ENCODE measurements at places on chromosomes 7 and 10.
A peak's percentile ranks its signal among the peaks of the same experiment; 100 is the strongest.

- peak; percentile 23 for DNase-seq
Observed at GRCh38 chr10:1074052-1074747, 18.0 kb downstream of the WDR37 start.

- DNase-seq: no peak
Observed at GRCh38 chr10:24382979-24383663, 174.2 kb downstream of the KIAA1217 start.

DNA sequence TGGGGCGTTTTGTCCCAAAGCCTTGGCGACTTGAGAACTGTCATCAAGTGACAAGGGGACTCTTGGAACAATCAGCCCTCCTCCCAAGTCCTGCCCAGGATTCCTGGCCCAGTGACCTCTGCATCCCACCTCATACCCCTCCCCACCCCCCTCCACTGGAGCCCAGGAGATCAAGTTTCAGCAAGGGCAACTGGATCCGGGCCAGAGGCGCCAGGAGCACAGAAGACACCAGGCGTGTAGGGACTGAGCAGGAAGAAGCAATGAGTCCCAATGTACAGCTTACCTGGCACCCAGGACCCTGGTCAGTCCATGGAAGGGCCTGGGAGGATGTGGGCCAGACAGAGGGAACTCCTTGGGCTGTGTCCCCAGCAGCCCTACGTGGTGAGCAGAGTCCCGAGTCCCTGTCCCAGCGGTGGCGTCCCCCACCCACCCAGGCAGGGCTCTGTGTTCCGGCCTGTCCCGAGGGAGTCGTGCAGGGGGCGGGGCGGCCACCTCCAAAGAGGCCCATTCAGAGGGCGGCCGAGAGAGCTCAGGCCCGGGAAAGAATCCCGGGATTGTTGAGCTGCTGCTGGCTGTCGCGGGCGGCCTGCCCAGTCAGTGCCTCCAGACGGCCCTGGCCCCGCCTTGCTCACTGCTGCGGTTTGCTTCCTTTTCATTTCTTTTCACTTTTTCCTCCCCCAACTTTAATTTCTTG, 254.1 kb downstream of the TNS3 start:
- DNase-seq: peak; percentile 26

DNA sequence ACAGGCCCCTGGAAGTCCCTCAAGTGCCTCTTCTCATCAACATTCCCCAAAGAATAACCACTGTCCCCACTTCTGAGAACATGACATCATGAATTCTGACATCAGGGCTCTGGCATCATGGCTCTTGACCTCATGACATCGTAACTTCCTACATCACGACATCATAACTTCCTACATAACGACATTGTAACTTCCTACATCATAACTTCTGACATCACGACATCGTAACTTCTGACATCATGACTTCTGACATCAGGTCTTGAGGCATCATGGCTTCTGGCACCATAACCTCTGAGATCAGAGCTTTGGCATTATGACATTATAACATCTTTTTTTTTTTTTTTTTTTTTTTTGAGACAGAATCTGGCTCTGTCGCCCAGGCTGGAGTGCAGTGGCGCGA, 66.7 kb upstream of the FAM20C start:
- DNase-seq: no peak

GRCh38 chr10:129811208-129811607, 152.9 kb downstream of the EBF3 start:
- DNase-seq: no peak

GRCh38 chr7:99428972-99429566, 9.5 kb downstream of the PTCD1 start:
- DNase-seq: no peak

DNA sequence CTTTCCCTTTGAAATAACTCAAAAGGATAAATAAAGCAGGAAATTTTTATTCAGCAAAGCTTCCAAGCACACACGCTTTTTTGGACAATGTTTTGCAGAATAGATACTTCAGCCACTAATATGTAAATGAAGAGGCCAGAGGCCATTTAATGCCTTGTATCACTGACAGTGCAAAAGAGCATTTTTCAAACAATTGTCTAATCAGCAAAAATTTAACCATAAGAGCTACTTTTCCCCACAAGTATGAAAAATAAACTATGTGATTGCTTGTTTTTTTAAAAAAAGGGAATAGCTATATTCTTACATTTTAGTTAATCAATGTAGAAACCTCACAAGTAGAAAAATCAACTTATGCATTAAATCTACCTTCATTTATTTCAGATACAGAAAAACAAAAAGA, 99.7 kb downstream of the COL28A1 start:
- no peak for DNase-seq

- DNase-seq: no peak
Observed at GRCh38 chr7:121328508-121329190, at the start of gene WNT16. WNT16 (plus strand) TSS chr7:121329000; CDS start chr7:121329293, 293 bp downstream.

- no peak for DNase-seq
Observed at GRCh38 chr10:133196936-133197758, 32.9 kb upstream of the UTF1 start.

- DNase-seq: no peak
Observed at GRCh38 chr7:81680120-81680519, 89.7 kb downstream of the HGF start.

DNA sequence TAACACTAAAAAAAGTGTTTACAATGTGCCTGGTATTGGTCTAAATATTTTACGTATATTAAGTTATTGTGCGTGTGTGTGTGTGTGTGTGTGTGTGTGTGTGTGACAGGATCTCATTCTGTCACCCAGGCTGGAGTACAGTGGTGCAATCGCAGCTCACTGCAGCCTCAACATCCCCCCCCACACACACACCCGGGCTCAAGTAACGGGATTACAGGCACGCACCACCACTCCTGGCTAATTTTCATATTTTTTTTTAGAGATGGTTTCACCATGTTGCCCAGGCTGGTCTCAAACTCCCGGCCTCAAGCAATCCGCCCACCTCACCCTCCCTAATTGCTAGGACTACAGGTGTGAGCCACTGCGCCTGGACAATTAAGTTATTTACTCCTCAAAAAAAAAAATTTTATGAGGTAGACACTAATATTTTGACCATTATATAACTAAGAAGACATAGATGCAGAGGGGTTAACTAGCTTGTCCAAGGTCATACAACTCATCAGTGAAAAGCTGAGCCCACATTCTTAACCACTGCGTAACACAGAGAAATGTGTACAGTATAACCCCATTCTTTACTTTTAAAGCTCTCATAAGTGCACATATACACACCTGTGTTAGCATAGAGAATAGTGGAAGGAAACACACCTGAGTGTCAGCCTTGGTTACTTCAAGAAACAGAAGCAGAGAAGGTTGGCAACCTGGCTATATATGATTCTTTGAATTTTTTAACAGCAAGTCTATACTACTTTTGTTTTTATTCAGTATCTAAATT, 35.0 kb downstream of the DNAJC12 start:
- DNase-seq: no peak

DNA sequence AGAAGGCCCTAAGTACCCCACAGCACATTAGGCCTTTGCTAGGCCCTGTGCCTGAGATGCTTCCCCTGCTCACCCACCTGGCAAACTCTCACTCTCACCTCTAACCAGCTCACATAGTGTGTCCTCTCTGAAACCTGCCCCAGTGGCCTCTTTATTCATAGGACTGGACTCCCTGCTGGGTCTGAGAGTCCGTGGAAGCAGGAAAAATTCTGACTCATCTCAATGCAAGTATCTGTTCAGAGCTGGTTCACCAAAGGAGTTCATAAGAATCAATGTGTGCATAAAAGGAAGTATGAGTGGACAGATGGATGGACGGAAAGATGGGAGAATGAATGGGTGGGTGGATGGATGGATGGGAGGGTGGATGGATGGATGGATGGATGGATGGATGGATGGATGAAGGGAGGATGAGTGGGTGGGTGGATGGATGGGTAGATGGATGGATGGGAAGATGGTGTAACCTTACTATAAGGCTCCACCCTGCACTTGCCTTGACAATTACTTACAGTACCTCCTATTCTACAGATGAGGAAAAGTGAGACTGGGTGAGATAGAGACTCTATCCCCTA, 111.2 kb upstream of the ZMIZ1 start:
- DNase-seq: no peak

DNA sequence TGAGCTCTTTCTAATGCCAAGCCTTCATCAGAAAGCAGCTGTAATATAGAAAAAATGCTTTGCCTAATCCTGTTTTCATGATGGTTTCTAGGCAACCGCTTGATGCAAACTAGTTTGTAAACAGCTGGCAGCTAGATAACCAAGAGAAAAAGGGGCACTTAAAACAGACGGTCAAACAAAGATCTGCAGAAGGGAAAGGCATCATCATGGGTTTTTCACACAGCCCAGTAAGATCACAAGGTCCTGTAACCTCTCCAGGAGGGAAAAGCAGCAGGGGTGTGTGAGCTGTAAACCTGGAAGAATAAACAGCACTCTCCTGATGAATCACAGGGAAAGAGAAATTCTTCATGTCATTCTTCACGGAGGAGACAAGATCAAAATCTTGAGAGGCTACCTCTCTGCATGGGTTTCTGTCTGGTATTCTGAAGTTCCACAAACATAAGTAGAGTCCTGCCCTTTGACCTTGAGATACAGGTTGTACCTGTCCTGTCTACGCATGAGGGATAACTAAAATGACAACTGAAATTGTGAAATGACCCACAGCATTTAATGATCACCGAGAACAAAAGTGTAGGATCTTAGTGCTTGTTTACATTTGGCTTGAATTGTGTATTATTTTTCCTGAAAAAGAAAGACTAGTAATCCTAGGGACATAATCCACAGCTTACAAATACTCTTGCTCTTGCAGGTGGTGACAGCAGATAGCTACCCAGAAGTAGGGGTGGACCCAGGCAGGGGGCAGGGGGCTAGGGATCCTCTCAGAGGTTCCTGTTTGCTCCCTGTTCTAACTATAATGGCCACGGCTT, 48.0 kb downstream of the CREB3L2 start:
- no peak for DNase-seq

GRCh38 chr7:132240262-132240661, 336.0 kb downstream of the PLXNA4 start:
- no peak for DNase-seq

- DNase-seq: no peak
Observed at GRCh38 chr7:563629-564170, 44.1 kb upstream of the PDGFA start.

DNA sequence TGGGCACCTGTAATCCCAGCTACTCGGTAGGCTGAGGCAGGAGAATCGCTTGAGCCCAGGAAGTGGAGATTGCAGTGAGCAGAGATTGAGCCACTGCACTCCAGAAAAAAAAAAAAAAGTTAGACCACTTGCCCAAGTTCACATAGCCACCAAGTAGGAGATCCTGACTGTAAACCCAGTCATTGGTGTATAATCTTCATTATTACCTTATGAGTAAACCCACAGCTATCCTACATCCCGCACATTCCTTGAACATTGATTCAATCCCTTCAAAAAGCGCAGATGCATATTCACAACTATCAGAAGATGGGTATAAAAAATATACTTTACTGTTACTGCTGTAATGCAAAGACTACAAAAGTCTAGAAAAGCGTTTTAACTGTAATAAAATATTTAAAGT, 512.9 kb downstream of the SUGCT start:
- DNase-seq: no peak

DNA sequence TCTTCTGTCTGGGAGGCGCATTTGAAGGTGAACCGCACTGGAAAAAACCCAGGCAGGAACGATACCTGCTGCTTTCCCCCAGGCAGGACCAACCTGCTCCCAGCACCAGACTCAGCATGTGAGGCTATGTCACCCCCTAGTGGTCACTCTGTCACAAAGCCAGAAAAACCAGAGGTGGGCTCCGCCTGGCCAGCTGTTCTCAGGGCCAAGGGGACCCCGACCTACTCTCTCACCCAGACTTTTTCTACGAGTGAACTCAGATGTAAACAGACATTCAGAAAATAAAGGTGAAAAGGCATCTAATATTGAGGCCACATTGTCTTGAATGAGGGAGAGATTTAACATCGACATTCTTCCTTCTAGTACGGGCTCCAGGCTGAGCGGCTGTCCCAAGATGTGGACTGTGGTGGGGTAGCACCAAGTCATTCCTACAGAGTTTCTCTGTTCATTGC, 117.3 kb downstream of the PRKAG2 start:
- DNase-seq: peak; percentile 74

DNA sequence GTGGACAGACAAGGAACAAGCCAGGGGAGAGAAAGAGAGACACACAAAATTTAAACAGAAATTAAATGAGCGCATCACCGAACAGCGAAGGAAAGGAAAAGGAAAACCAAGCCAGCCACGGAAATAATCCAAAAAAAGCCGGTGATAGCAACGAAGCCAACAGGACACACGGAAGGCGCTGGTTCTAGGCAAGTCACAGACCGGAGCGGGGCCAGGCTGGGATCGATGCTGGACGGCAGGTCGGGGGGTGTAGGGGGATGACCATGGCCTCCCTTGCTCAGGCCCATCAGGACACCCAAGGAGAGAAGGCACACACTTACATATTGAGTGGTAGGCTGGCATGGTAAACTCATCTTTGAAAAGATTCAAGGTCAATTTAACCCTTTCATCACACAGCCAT, 202.5 kb upstream of the PTN start:
- DNase-seq: no peak

- DNase-seq: no peak
Observed at GRCh38 chr7:137727413-137727812, 119.4 kb downstream of the DGKI start.

DNA sequence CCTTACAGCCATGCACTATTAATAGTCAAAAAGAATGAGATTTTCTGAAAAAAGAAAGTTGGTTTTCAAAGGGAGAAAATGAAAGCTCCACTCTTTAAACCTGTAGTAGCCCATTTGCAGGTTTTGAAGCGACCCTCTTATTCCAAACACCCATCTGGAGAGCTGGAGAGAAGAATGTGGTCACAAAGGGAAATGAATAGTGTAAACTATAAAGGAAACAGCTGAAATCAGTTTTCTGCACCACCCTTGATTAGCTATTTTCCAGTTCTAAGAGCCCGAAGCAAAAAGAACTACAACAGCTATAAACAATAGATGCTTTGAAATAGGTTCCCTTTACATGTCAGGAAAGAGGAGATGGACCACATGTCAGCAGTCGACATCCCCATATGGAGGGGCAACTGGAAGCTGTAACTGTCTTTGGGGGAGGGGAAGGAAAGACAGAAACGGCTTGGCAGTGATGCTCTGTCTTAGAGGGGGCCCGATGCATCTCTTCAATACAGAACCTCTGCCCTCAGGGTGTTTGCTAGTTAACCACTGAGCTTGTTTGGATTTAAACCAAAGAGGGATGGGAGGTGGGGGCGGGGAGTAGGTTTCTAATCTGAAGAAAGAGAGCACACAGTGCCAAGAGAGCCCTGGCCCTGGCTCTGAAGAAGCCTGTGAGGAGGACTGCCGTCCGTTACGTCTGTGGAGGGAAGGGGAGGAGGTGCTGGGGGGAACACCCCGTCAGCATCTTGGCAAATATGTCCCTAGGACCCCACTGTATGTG, 55.3 kb downstream of the CPVL start:
- DNase-seq: no peak

GRCh38 chr10:114874827-114875411, 53.3 kb downstream of the FHIP2A start:
- no peak for DNase-seq
